ENCODE measurements at places on chromosomes 7 and 10.

GRCh38 chr7:7932553-7932952 is 36.0 kb upstream of the GLCCI1 start:
- no peak for DNase-seq

DNA sequence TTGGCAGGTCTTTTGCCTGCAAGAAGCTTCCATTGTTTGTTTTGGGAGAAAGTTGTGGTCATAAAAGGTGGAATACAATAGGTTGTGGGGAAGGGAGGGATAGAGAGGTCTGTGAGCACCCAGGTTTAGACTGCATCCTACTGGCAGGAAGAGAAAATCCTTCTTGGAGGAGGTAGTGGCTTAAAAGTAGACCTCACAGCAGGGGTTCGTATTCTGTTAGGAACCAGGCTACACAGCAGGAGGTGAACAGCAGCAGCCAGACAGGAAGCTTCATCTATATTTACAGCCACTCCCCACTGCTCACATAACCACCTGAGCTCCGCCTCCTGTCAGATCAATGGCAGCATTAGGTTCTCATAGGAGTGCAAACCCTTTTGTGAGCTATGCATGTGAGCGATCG is 245.3 kb downstream of the NSUN6 start:
- no peak for DNase-seq

- peak; percentile 59 for DNase-seq
Measured at GRCh38 chr10:99779335-99779734, 3.1 kb upstream of the ABCC2 start.

DNA sequence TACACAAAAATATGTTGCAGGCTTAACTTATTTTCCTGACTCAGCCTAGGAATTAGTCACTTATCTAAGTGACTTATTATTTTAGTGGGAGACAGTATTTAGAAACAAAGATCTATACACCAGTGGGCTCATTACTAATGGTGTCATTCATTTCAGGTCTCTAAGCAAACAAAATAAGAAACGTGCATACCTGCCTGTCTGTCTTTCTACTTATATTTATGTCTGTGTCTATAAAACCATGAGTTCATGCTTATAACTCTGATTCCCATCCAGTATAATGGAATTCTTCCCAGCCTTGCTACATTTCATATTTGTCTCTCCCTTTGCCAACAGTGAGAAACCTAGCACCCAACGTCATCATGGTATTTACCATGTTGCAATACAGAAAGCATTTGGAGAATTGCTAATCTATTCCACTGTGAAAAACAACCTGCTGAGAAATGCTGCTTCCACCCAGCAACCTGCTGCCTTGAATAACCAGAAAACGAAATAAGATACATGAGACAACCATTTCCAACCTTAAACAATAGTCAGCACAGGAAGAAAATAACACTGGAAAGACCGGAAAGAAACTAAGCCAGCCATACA is 501.0 kb downstream of the GLRX3 start:
- DNase-seq, result no peak

- no peak for DNase-seq
Measured at GRCh38 chr10:48744587-48744986, 59.9 kb downstream of the WDFY4 start.

DNA sequence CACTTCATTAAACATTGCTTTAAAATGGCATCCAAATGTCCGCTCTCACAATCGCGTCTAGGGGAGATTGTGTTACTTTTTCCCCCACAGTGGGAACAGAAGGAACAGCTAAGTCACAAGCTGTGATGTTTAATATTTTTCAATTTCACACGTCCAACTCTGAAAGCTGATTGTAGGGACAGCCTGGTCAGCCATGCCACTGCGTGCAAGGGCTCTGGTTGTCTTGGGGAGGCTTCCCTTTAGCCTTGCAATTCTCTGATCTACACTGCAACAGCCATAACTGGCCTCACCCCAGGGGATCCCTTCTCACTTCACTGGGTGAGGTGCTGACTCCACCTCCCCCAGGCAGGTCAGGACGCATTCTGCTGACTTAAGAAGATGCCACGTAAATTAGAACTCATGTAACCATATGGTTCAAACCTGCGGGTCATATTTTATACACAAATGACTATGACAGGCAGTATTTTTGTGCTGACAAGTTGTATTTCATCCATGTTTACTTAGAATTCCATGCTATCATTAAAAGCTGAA is 425.2 kb upstream of the NFE2L3 start:
- no peak for DNase-seq

DNA sequence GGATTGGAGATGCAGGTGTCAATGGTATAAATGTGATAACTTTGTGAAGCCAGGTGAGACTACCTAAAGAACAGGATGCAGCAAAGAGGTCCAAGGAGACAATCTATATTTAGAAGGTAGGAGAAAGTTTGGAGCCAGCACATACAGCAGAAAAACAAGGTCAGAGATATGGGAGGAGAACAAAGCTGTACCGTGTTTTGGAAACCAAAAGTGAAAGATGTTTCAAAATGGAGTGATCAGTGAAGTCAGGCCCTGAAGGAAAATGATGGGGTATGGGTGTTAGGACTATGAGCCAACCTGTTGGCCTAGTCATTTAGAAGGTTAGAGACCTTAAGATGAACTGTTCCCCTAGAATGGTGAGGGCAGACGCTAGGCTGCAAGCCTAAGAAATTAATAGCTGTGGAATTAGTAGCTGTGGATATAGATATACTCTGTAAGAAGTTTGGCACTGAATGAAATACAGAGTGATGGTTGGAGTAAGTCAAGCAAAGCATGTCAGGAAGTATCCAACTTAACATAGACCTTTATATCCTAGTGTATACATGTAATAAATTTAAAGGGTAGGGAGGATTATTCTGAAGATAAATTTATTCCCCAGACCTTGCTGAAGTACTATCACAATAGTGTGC is 149.8 kb upstream of the WNT16 start:
- no peak for DNase-seq

DNA sequence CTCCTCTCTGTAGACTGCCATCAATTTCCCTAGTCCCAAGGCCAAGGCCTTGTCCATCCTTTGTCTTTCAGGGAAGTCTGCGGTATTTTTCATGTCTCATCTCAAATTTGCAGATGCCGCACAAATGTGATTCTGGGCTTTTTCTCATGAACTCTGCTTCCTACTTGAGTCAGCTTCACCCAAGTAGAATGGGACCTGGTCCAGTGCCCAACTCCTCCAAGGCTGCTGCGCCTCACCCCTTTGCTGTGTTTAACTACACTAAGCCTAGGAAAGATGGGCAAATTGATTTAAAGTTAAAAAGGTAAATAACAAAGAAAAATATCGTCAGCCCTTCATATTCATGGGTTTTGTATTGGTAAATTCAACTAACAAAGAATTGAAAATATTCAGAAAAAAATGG is 1092.6 kb upstream of the AUTS2 start:
- DNase-seq, result no peak

DNA sequence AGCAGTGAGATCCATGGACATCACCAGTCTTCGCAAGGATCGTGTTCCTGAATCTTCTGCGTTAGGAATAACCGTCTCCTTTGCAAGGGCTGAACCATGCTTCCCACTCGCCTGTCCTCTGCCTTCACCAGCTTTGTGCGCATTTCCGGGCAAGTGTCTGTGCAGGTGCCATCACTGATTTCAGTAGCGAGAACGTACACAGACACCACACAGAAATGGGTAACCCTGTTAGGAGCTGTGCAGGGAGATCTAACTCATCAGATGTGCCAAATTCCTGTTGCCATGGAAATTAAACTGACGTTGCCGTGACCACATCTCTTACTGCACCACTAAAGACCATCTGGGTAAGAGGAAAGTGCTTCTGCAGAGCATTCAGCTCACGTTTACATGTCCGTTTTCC is 146.3 kb downstream of the DIP2C start:
- no peak for DNase-seq

DNA sequence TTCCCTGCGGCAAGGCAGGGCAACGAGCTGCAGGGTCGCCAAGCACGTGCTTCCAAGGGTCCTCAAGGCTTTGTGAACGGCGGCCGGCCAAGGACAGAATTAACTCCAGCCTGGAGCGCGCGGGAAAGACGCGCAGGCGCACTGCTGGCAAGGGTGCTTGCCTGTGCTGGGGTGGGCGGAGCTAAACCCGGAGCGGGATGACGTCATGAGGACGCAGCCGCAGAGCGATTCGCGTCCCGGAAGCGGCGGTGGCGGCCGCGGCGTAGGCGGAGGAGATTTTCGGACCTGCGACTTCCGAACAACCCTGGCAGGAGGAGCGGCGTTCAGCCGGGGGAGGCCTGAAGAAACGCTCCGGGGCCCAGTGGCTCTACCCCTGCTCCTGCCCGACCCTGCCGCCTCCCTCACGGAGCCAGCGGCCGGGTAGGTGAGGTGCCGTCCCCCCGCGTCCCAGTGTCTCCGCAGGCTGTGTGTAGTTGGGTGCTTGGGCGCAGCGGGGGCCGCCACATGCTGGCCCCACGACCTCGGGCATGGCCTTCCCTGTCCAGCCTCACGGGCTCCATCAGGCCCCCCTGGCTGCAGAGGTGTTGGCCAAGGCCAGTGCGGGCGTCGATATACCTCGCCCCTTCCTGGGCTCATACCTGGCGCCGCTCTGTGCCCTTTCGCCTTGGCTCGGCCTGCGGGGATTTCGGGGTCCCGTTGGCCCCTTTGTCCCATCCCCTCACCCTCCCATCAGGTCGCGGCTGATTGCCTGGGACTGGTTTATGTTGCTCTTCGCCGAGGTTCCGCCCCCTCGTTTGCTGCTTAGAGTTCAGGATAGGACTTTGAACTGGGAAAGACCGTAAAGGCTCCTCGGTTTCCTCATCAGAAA is at the start of gene ZFYVE27:
ZFYVE27 (plus strand) TSS at position 227 of the 868 bp plus-strand sequence. CDS start 1,350 bp downstream, outside the sequence.
- DNase-seq, result peak; percentile 99

DNA sequence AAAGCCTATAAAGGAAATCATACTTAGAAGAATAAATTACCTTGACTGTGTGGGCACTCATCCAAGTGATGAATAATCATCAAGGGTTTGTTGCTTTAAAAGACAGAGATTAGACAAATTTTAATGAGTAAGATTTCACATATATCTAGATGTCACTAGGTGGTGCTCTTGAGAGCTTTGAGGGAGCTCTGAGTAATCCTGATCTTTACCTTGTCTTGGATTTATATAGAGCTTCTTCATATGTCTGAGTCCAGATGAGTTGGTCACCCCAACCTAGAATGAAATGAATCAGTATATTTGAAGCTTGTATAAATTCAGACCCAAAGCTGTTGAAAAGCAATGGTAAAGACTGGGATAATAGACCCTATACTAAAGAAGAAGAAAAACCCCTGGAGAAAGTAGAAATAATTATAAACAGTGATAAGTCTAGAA is 3.7 kb downstream of the AGR2 start:
- DNase-seq, result peak; percentile 74

- no peak for DNase-seq
Measured at GRCh38 chr7:151686826-151687225, 167.1 kb upstream of the RHEB start.

DNA sequence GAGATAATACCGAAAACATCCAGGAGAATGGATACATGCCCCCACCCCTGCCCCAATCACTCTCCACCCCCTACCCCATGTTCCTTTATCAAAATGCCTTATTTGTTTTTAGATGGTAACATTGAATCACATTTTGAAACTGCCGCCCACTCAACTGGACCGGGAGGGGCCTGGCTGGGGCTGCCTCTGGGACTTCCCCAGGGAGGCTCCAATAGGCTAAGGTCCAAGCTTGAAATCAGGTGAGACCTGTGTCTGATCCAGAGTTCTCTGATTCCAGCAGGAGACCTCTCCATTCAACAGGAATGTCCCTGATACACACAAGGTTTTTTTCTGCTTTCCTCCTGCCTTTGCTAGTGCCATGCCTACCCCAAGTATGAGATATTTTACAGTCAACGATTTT is 43.8 kb upstream of the ACSL5 start:
- DNase-seq, result no peak

DNA sequence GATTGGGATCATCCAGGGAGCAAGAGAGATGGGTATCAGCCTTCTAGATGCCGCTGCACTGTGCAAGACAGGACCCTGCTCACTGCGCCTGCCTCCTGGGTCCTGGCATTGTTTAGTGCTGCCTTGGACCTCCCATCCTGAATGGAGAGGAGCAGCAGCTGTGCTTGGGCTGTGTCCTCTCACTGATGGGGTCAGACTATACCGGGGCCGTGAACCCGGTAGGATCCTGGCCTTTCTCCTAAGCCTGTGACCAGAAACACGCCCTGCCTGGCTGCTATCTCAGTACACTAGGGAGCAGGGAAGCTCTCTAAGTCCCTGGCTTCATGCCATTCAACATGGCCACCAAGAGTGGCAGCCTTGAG is 309.4 kb upstream of the ZNF32 start:
- DNase-seq, result no peak

- no peak for DNase-seq
Measured at GRCh38 chr10:96856317-96856716, 24.2 kb downstream of the LCOR start.

- DNase-seq, result peak; percentile 44
Measured at GRCh38 chr10:4061441-4061951, 276.5 kb upstream of the KLF6 start.

DNA sequence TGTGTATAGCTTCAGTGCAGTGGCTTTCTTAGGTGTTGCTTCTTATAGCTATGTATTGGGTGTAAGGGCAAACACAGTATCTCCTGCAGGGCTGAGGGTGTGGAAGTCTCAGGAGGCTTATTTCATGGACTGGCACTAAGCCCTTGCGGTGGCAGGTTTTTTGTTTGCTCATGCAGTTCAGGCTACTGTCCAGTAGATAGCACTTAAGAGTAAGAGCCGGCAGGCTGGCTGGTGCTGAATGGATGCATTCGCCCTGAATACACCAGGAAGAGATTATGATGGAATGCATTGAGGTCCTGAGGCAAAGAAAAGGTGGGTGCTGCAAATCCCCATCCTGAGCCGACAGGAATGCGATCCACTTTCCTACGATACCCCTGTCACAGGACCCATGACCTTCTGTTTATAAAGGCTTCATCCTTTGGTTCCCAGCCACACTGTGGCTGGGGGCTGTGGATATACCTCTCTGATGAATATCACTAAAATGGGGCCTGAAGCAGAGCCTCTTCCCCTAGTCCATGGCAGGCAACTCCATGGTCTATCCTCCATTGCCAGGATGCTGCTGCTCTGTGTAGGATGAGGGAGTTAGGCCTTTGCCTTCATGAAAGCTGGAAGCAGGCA is 44.9 kb downstream of the ANXA8 start:
- DNase-seq, result peak; percentile 77

DNA sequence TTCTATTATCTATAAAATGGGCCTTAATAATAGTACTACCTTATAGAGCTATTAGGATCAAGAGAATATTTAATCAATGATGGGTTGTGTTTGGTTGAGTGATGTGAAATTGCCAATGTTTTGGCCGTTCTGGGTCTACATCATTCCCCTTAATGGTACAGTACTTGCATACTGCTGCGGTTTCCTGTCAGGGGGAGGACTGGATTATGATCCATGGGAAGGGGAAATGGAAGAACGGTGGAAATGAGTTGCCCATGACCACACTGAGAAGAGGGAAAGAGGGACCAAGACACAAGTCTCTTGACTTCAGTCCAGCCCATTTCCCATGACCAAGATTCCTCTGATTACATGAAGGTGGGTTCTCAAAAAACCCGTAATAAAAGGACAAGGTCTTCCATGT is 999 bp upstream of the MRPS24 start:
- no peak for DNase-seq

GRCh38 chr10:69516316-69516715 is 56.9 kb downstream of the NEUROG3 start:
- DNase-seq, result peak; percentile 6

GRCh38 chr10:66162560-66163143 is 763.2 kb upstream of the LRRTM3 start:
- DNase-seq, result no peak

- no peak for DNase-seq
Measured at GRCh38 chr10:20991526-20991925, 94.4 kb upstream of the NEBL start.
